ENCODE measurements at places on chromosomes 12 and 14. TPM values are rescaled to one million over a fixed set of nuclear protein-coding genes. Genes with fewer than 3 reads are reported as not detected.

The KRT75 gene
- not detected for total RNA-seq

The B4GALNT1 gene
- 0.63 TPM for total RNA-seq

The PLEKHG7 gene
- not detected for total RNA-seq

The FAM222A gene
- 0.58 TPM for total RNA-seq

The PMEL gene
- total RNA-seq, result not detected

The ALX1 gene
- total RNA-seq, result not detected

The APOF gene
- not detected for total RNA-seq

The KRT85 gene
- not detected for total RNA-seq

The ADIPOR2 gene
- total RNA-seq, result 50.1 TPM

The KRT71 gene
- not detected for total RNA-seq

The OTUB2 gene
- 2.4 TPM for total RNA-seq

The FAM181A gene
- not detected for total RNA-seq

The TOX4 gene
- total RNA-seq, result 81.5 TPM

The LRRC9 gene
- total RNA-seq, result not detected

The FKBP4 gene
- total RNA-seq, result 56.1 TPM

The BDKRB2 gene
- not detected for total RNA-seq

The SIX6 gene
- not detected for total RNA-seq

The HOXC9 gene
- not detected for total RNA-seq

The GPN3 gene
- total RNA-seq, result 16.9 TPM

The DNAAF2 gene
- 5.3 TPM for total RNA-seq

The MTRFR gene
- total RNA-seq, result 29.4 TPM

The C12orf54 gene
- total RNA-seq, result not detected

The WNT1 gene
- 0.73 TPM for total RNA-seq

The GPR135 gene
- total RNA-seq, result 0.86 TPM

The SELPLG gene
- 224 TPM for total RNA-seq

The ZDHHC22 gene
- not detected for total RNA-seq

The RPGRIP1 gene
- not detected for total RNA-seq

The AVPR1A gene
- total RNA-seq, result not detected

The NRIP2 gene
- not detected for total RNA-seq

The HOXC10 gene
- total RNA-seq, result not detected

The TGM1 gene
- 3.3 TPM for total RNA-seq

The HPD gene
- total RNA-seq, result not detected

The REC8 gene
- total RNA-seq, result 48.9 TPM

The DTX3 gene
- total RNA-seq, result 24.5 TPM

The KLRB1 gene
- 0.18 TPM for total RNA-seq

All from activated naive CD4-positive, alpha-beta T cell treated with anti-CD3 and anti-CD28 coated beads, Interleukin-2, amount 10 ng/mL, durations not matched to agents 5 hours and 36 hours (primary cell).